OCI-LY7 (cell line): ENCODE measurements at places on chromosomes 6 and 20. TPM values are rescaled to one million over a fixed set of nuclear protein-coding genes. Genes with fewer than 3 reads are reported as not detected.

Gene CAPN11
- total RNA-seq: not detected in 2 replicates

Gene C20orf204
- total RNA-seq: 5.9 and 6.7 TPM in 2 replicates

Gene TRDN
- total RNA-seq: not detected in 2 replicates

Gene SLC26A8
- not detected in 2 replicates for total RNA-seq

Gene RSPH9
- total RNA-seq: not detected in 2 replicates

DNA sequence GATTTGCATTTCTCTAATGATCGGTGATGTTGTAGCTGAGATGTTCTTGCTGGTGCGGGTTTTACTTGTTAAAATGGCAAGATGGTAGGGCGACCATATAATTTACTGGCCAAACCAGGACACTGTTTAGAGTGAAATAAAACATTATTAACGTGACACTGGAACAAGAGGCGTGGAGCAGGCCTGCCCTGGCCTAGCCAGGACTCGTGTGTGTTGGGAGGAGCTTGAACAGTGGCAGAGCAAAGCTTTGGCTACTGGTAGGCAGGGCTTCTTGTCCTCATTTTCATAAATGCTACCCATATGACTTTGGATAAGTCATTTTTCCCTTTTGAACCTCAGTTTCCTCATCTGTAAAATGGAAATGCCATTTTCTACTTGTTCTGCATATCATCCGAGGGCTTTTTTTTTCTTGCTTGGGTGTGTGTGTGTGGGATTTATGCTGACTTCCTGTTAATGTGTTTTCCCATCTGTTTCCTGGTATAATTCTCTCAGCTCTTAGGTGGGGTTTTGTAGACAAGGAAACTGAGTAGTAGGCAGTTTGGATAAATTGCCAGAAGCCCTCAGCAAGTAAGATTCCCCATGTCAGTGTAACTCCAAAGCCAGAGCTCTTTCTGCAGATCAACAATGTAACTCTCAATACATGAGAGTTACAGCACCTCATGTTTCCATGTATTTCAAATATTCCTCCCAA is 81.7 kb downstream of the TOX2 start:
- DNase-seq: no peak

DNA sequence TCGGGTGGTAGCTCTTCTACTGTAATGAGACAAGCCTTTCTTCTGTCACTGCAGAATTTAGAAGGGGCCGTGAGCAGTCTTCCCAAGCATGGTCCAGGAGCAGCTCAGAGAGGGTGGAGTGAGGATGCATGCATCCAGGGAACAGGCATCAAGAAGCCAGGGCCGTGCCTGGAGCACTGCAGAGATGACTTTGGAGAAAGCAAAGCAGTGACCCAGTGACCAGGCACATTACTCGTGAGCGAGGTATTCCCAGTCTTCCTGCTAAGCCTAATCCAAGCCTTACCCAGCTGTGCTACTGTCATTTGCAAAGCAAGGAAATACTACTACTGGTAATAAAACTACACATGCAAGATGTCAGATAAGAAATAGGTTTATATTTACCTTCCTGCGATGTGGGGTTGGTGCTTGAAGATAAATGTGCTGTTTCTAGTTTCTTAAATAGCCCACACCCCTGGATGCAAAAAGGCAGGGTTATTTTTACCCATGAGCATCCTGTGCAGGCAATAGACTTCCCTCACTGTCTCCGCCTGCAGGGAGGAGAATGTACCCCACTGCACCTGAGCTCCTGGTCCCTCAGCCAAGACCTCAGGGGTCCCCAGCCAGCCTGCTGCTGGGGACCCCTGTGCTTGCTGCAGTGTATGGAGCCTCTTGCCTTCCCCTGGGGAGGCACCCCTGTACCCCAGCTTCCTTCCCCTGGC is 62.9 kb downstream of the SSR1 start:
- peak; percentile 44 for DNase-seq

DNA sequence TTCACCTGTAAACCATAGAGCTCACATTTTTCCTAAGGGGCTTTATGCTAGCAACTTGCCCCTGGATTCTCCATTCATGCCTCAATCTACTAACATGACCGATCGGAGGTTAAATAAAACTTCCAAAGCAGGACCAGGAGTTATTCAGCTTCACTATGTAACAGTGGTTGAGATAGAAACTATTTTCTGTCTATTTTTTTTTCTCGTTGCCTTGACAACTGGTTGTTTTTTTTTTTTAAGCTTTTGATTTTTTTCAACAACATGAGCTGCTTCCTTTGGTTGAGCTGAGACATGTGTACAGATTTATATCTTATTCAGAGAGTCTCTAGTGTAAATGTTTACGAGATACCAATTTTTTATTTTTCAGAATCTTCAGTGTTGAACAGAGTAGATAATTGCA is 85.7 kb downstream of the SHLD1 start:
- no peak for DNase-seq

DNA sequence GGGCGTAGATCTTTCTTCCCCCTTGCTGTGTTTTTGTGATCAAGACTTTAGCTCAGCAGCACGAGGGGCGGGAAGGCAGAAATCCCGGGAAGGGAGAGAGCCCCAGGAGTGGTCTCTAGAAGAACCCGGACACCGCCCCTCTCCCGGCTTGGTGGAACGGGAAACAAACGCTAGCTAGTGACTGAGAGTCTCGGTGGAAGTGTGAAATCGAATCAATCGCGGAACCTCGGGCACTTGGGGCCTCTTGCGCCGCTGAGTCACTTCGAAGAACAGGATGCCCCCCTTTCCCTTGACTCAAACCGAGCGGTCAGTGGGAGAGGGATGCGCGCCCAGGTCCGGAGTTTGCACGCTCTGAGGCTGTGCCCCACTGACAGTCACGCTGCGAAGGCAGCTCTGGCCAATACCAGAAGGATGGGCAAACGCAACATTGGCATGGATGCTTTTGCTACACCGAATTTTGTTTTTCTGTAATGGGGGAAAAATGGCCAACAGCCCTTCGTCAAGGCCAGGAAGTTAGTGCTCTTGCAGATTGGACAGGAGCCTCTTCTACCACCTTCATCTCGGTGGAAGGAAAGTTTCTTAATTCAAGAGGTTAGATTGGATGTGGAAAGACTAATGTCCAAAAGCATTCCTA is 1.6 kb upstream of the OLIG3 start:
- DNase-seq: no peak

GRCh38 chr20:16939051-16939450 is 190.9 kb downstream of the OTOR start:
- DNase-seq: no peak

GRCh38 chr20:46112430-46113112 is 5.5 kb upstream of the CD40 start:
- DNase-seq: no peak

DNA sequence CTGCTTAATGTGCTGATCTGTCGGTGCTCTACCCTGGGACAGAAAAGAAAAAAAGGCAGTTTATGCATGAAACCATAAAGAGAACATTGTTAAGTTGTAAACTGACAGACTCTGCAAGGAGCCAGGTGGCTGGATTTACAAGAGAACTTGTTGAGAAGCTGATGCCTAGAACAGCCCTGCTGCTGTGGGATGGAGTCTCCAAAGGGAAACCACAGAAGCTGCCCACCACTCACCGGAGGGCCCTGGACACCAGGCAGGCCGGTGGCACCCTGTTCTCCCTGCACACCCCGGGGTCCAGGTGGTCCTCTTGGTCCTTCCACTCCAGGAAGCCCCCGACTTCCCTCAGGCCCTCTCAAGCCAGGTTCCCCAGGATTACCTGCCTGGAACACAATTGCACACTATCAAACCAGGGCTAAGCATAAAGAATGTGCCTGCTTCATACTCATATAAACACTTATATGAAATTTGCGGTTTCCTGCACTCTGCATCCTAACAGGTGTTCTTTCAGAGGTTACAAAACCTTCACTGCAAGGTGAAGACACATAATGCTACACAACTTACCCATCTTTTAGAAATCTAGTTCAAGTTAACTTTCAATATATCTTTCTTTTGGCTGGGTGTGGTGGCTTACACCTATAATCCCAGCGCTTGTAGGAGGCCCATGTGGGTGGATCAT is 68.2 kb downstream of the COL9A1 start:
- no peak for DNase-seq

DNA sequence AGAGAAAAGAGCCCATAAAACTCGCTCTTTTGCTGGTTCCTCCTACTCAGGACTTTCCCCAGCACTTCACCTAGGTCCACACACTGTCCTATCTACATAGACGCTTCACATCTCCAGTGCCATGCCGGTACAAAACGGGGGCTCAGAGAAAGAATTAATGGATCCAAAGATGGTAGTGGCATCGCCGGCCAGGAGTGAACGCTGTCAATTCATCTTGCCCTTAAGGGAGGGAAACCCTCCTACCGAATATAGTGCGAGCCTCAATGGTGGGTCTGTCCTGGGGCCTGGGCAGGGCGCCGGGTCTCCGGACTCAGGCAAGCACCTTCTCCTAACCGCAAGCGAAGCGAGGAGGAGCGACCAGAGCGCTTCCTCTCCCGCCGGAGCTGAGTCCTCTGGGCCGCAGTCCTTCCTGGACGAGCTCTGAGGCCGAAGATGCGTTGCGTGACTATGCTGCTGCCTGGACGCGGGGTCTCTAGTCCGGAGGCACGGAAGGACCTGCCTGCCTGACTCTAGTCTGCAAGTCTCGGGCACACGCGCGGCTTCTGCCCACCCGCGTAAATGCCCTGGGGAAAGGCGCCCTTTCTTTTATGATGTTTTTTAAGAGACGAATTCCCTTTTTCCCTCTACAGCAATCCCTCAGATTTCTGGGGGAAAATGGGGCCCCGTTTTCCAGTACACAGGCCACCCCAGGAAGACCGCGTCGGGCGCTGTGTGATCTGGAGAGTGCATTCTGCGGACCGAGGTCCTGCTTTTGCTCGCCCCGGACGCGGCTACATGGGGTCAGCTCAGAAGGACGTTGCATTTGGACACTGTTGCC is 100.1 kb upstream of the PRDM1 start:
- DNase-seq: no peak

DNA sequence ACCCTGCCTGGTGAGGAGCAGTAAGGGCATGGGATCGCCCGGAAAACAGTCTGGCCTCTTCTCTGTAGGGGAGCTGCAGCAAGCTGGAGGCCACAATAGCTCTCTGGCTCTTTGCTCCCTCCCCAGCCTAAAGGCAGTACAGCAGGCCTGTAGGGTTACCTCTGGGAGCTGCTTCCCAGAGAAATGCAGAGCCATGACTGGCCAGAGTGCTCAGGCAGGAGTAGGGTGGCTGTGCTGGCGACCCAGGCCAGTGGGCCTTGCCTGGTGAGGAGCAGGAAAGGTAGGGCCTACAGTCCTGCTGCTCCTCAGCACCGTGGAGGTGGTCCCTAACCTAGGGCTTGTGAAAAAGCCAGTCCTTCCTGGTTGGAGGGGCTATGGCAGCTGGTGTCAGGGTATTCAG is 129.9 kb upstream of the CHD6 start:
- no peak for DNase-seq

DNA sequence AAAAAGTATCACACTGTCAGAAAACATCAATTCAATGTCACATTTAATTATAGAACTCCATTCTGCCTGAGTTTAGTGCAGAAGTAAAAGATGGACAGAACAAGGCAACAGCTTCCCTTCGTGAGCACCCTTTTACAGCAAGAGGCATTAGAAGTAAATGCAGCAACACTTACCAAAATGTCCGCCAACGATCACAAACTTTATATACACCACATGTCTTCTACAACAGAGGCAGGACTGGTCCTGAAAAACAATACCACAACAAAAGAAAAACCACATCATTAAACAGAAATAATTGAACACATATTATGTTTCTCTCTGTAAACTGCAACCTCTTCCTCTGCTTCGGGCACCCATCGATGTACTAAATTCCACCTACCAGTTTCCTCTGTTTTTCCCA is 92.9 kb downstream of the FYN start:
- no peak for DNase-seq

DNA sequence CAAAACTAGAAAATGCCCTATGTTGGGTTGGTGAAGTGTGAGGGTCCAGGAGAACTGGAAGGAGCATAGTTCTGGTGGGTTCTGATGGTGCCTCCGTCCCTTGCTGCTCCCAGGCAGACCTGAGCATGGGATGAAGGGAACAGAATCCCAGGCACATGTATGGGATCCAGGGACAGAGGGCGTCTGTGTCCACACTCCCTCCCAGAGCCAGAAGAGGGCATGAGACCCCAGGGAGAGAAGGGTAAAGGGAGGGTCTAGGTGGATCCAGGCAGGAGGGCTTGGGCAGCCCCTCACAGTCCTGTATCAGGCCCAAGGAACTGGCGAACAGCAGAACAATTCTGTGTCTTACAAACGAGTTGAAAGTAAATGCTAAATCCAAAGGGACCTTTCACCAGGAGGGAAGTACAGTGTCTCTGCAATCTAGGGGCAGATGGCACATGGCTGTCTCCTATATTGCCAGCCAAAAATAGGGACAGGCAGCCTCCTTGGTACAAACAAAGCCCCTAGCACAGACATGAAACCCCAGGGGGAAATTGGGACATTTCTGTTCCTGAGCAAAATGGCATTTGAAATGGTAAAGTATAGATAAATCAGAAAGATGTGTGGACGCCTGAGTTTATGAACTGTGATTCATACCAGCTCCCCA is 2.5 kb upstream of the BPIFA1 start:
- DNase-seq: no peak

DNA sequence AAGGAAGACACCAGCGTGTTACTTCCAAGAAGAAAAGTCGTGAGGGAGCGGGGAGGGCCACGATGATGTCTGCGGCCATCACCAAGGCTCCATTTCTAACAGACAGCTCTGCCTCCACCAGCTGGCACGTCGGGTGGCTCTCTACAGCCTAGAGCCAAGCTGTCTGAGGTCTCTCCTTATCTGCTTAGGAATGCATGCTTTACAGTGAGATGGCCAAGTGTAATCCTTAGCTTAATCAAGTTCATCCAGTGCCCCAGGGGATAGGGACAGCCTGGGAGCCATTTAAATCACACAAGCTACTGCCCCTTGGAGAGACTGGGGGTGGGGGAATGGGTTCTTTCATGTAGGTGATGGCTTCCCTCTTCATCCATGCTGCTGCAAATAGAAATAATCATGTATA is 213.8 kb upstream of the CST7 start:
- DNase-seq: no peak

- no peak for DNase-seq
Measured at GRCh38 chr6:116059713-116060571, 749 bp downstream of the FRK start.

- DNase-seq: peak; percentile 42
Measured at GRCh38 chr6:119517428-119517827, 167.9 kb upstream of the MAN1A1 start.

DNA sequence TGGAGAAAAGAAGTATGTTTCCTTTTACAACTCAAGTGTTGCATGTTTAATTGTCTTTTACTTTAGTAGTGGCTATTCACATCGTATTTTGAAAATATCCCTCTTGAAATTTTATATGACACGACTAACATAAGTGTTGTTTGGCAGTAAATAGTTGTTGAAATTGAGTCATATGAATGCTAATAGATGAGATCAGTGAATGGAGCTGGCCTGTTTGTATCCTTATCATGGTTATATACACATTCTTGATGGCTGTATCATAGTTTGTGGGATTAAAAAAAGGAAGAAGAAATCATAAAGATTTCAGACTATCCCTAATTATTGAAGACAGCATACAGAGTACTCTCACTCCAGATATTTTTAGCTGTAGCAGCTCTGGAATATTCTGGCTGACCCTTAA is 8.2 kb upstream of the RAE1 start:
- no peak for DNase-seq

DNA sequence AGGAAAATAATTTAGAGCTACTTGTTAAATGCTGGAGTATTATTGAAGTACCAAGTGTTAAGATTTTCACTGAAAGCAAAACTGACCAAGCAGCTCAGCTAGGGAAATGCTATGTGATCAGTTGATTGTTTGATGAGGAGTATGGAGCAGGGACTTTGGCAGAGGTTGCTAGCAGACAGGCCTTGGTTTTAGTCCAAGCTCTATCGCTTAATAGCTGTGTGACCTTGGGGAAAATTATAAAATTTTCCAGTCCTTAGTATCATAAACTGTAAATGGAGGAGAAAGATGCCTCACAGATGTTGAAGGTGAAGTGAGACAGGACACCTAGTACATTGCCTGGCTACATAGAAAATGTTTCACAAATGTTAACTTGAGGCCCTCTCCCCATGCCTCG is 136.6 kb downstream of the MTHFD1L start:
- no peak for DNase-seq
